ENCODE measurements at places on chromosomes 1 and 21.

DNA sequence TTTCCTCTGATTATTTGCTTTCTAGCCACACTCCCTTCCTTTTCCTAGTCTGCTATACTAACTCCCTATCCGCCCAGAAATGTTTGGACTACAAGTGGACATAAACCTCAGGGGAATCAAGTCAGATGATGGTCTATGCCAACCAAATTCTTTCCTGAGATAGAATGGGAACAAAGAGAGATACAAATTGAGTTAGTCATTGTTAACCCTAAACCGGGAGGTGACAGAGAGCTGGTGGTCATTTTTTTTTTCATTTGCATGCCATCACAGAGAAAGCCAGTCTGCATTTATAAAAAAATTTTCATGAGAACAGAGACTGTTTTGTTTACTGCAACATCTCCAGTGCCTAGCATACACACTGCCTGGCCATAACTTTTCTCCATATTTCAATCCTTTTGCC is 35.0 kb downstream of the MYSM1 start:
- DNase-seq: no peak

DNA sequence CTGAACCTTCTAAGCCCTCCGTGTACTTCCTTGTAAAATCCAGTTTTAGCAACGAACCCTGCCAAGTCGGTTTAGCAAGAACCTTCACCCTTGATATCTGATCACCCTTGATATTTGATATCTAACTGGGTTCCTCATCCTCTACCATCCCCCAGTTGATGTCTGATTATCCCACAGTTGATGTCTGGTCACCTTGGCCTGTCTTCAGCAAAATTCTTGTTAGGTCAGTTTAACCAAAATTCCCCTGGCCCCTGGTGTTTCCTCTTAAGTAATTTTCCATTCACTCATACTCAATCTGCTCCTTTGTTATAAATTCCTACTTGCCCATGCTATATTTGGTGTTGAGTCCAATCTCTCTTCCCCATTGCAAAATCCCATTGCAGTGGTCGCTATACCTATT is 114.5 kb upstream of the ZNHIT6 start:
- no peak for DNase-seq

- DNase-seq: peak; percentile 44
These were observed 190.2 kb downstream of the NR5A2 start for GRCh38 chr1:200217703-200218102.

- DNase-seq: peak; percentile 89
These were observed 142.1 kb upstream of the IPO9 start for GRCh38 chr1:201686714-201687455.

DNA sequence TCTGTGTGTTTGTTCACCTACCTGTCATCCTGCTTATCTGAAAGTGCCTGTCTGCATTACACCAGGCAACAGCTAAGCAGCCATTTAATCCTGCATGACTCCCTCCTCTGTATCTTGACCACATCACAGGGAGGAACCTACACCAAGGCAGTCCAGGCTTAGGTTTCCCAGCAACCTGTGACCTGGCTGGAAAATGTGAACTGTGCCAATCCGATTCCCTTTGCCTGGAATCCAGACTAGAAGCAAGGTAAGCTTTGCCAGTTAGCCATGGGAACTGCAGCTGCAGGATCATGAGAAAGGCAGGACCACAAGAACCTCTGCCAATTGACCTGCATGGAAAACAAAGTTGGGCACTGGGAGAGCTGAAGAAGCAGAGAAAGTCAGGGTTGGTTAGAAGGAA is 6.3 kb upstream of the ATP1B1 start:
- no peak for DNase-seq

DNA sequence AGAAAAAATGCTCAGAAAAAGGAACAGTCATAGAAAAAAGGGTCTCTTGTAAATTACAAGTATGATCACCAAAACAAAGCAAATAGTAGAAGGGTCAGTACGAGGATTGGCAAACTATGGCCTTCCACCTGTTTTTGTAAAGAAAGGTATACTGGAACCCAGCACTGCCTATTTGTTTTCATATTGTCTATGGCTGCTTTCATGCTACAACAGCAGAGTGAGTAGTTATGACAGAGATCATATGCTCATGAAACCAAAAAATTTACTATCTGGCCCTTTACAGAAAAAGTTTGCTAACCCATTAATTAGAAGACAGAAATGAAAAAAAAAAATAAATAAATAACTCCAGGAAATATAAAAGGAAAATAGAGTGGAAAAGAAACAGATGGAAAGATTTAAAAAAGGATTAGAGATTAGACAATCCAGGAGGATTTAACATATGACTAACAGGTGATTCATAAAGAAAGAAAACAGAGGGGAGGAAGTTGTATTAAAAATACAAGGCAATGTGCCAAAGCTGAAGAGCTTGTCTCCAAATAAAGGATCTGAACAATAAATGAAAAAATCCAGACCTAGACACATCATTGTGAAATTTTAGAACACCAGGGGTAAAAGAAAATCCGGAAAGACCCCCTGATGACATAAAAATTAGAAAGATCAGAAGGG is 108.5 kb upstream of the SERTAD4 start:
- DNase-seq: no peak

DNA sequence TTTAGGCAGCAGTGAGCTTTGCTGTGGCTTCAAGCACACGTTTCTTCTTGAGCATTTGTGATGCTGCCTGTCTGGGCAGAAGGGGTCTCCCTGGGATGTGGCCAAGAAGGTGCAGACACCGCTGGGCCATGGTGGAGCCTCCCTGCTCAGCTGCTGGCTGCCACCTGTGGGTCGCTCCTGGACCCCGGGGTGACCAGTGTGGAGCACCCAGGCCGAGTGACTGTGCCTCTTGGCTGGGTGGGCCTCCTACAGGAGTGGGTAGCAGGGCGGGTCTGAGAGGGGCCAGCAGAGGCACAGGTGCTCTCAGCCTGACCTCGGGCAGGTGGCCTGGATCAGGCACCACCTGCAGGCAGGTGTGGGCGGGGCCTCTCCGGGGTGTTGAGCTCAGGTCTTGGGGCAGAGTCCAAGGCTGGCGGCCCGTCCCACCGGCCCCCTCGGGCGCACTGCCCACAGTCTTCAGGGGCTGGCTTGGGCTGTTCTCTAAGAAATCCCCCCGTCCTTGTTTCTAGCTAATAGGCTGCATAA is 42.0 kb upstream of the COL6A1 start:
- DNase-seq: no peak

GRCh38 chr1:89955311-89956205 is 39.4 kb upstream of the ZNF326 start:
- no peak for DNase-seq

- DNase-seq: no peak
These were observed 21.8 kb upstream of the OTUD3 start for GRCh38 chr1:19860418-19860817.

DNA sequence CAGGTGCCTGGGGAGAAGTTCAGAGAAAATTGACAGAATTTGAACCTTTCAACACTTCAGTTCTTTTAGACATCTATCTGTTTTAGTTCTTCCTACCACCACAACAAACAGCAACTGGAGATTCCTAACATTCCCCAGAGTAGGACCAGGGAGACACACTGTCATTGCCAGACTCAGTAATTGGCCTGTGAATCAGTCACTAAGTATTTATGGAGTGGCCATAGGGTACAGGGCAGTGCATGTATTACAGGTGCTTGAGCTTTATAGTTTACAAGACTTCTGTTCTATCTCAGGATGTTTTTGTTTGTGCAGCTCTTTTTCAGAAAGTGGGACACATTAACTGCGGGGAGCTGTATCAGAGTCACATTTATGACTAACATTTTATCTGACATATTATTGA is 1.7 kb downstream of the CDC14A start:
- DNase-seq: no peak

GRCh38 chr1:9659328-9659727 is 7.8 kb downstream of the PIK3CD start:
- DNase-seq: no peak

DNA sequence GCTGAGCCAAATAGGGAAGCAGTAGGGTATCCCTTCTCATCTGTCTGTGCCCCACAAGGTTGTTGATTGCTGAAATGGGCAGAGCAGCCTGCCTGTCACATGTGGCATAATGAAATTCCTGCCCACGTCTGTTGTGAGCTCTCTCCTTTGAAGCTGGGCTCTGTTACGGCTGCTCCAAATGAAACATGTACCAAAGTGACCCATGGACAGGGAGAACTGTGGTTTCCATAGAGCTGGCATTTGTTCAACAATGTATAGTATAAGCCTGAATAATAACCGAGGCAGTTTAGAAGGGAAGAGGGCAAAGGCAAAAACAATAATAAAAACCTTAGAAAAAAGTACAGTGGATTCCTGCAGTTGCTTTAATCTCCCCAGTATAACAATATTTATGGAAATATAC is 149.7 kb downstream of the LYPLAL1 start:
- DNase-seq: no peak

DNA sequence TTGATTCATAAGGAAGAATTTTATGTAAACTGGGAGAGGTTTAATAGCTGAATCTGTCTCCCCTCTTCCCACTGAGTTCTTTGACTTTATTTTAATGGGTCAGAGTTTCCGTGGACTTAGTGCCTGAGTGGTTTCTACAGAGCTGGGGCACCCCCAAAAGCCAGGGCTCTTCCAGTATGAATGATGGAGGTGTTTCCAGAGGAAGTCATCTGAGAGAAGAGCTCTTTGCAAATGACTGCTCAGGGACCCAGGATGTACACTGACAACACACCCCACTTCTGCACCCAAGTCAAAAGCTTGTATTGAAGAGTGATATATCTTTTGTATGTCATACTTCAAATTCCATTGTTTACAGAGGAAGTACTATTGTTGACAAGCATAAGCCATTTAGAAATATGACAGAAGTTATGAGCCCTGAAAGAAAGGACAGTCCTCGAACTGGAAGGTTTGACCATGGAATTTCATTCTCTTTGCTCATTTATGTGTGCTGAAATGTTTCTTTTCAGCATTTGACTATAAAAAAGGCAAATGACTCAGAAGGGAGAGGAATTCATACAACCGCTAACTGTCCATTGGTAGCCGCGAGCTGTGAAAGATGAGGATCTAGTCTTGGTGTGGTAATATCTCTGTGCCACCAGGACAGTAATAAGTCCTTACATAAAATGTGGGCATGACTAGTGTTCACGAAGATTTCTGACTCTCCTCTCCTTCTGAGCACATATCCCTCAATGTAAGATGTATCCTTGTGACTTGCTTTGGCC is 25.4 kb upstream of the LMX1A start:
- DNase-seq: no peak

- DNase-seq: no peak
These were observed 368.3 kb downstream of the PCP4 start for GRCh38 chr21:40235528-40235927.

GRCh38 chr1:89590341-89591080 is 42.4 kb upstream of the LRRC8C start:
- DNase-seq: no peak

GRCh38 chr21:43345746-43346409 is 81.1 kb downstream of the SIK1 start:
- no peak for DNase-seq

DNA sequence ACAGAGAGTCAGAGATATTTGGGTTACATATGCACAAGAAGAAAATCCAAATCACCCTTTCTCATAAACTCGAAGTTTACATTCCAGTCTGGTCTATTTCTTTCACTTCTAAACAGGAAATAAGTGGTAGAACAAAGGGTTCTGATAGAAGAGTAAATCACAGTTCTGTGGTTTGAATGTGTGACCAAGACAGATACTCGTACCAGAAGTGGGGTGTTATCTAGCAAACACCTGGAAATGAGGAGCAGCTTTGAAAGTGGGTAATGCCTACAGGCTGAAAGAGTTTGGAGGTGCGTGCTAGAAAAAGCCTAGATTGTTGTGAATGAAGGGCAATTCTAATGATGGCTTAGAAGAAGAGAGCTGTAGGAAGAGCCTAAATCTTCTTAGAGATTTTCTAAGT is 74.7 kb downstream of the FH start:
- peak; percentile 72 for DNase-seq

DNA sequence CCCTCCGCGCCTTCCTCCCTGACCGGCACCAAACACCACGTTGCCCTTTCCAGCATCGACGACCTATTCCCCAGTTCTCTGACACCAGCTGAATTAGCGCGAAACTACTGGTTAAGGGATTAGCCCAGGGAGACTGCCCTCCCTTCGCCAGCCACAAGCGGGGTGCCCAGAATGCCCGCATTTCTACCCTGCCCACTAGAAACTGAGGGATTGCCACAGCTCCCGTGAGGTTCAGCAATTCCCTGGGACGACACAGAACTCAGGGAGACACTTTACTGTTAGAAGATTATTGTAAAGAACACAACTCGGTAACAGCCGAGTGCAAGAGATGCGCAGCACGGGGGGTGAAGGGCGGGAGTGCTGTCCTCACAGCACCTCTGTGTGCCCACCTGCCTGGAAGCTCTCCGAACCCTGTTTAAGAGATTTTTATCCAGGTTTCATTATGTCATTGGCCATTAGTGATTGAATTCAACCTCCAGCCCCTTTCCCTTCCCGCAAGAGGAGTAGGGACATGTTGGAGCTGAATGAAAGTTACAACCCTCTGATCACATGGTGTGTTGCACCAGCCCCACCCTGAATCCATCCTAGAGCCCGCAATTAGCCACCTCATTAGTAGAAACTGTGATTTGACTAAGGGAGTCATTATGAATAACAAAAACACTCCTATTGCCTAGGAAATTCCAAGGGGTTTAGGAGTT is 15.8 kb upstream of the RIPPLY3 start:
- DNase-seq: no peak

DNA sequence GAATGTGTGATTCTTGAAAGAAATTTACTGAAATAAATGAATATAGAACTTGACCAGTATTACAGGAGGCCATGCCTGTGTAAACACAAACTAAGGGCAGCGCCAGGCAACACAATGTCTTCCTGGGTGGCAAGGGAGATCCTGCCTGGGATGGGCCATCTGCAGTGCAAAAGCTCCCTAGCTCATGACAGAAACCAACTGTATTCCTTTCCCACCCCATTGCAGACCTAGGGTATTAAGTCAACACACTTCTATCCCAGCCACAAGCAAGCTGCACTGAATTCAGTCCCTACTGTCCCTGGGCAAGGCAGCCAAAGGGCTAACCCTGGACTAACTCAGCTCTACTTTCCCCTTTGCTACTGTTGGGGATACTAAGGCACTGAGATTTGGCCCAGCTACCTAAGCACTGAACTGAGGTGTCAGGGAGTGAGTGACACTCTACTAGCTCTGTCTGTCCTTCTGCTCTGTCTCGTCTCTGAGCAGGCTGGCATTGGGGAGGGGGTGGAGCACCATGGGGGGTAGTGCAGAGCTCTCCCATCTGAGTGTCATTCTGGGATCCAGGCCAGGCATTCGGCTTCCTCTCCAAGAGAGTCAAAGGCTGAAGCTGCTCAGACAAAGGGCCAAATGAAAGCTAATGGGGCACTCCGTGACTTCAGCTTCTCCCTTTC is 2.5 kb downstream of the INKA2 start:
- DNase-seq: no peak

- DNase-seq: no peak
These were observed 60.1 kb downstream of the EPB41 start for GRCh38 chr1:28974432-28974831.

- no peak for DNase-seq
These were observed 222.0 kb downstream of the SETD4 start for GRCh38 chr21:35838350-35838749.
